ENCODE measurements at places on chromosomes 5 and 9.

- no peak for DNase-seq
Measured at GRCh38 chr9:36142510-36143244, 6.1 kb downstream of the GLIPR2 start.

- DNase-seq = no peak
Measured at GRCh38 chr9:116394894-116395698, 241.5 kb downstream of the PAPPA start.

DNA sequence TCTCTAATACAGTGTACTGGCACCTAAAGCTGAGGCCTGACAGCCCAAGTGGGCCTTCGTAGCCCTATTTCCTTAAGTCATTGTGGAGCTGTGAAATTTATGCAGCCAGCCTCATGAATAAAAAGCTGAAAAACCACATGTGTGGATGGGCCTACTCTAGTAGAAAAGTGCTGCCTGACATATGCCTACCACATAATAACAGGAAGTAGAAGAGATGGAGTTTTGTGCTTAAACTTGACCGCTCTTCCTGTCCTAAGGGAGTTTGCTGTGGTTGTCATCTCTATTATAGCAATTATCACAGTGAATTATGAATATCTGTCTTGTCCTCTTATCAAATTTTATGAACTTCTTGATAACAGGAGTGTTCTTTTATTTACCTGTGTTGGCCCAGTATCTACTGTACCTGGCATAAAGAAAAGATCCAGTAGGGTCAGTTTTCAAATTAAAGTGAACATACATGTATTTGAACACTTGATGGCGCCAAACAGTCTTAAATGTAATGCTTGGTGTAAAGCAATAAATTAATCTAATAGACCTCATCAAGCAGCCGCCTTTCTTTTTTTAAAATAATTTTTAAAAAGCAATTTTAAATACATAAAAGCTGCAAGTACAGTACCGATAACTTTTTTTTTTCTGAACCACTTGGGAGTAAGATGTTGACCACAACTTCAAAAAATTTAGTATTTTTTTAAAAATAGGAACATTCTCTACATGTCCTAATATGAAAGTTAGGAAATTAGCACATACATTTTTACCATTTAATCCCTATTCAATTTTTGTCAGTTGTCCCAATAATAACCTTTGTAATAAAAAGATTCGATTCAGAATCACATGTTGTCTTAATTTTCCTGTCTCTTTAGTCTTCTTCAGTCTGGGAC lies 51.0 kb downstream of the FKTN start:
- DNase-seq = no peak

DNA sequence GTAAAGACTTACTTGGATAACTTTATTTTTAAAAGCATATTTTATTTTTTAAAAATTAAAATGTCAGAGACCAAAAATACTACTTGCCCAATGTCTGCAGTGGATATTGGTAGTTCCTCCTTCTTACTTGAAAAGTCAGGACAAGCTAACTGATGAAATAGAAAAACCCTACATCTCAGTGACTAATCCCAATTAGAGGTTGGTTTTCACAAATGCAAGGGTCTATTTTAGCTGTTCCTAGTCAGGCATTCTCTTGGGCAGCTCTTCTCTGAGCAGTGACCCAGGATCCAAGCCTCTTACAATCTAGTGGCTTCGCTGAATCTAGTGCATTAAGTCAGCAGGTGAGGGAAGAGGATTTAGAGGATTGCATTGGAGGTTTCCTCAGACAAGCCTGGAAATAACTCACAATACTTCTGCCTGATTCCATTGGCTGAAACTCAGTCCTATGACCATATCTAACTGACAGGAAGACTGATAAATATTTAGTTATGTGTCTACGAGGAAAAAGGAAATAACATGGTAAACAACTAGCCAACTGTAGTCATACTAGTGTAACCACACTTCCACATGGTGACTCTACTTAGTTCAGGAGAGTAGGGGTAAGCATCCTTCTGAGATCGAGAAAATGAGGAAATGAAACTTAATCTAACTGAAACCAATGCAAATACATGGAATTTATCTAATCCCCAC lies 34.2 kb upstream of the MIER3 start:
- DNase-seq = no peak

- no peak for DNase-seq
Measured at GRCh38 chr5:36242534-36243485, 1.1 kb upstream of the NADK2 start.

GRCh38 chr5:39566891-39567290 lies 142.1 kb upstream of the DAB2 start:
- DNase-seq = no peak

- DNase-seq = no peak
Measured at GRCh38 chr5:177296581-177296980, 6.9 kb downstream of the RAB24 start.

GRCh38 chr5:126816649-126817048 lies 39.7 kb downstream of the LMNB1 start:
- DNase-seq = no peak

All from activated CD8-positive, alpha-beta memory T cell treated with anti-CD3 and anti-CD28 coated beads for 4 hours (primary cell).